ENCODE measurements at places on chromosomes 11 and 22. TPM values are rescaled to one million over a fixed set of nuclear protein-coding genes. Genes with fewer than 3 reads are reported as not detected.
A peak's percentile ranks its signal among the peaks of the same experiment; 100 is the strongest.

DCDC1 gene
- total RNA-seq, result not detected

MFRP gene
- total RNA-seq, result not detected

FAM227A gene
- total RNA-seq, result 1.5 TPM

- no peak for DNase-seq
Measured at GRCh38 chr11:12215181-12215593, 104.8 kb downstream of the MICAL2 start.

DNA sequence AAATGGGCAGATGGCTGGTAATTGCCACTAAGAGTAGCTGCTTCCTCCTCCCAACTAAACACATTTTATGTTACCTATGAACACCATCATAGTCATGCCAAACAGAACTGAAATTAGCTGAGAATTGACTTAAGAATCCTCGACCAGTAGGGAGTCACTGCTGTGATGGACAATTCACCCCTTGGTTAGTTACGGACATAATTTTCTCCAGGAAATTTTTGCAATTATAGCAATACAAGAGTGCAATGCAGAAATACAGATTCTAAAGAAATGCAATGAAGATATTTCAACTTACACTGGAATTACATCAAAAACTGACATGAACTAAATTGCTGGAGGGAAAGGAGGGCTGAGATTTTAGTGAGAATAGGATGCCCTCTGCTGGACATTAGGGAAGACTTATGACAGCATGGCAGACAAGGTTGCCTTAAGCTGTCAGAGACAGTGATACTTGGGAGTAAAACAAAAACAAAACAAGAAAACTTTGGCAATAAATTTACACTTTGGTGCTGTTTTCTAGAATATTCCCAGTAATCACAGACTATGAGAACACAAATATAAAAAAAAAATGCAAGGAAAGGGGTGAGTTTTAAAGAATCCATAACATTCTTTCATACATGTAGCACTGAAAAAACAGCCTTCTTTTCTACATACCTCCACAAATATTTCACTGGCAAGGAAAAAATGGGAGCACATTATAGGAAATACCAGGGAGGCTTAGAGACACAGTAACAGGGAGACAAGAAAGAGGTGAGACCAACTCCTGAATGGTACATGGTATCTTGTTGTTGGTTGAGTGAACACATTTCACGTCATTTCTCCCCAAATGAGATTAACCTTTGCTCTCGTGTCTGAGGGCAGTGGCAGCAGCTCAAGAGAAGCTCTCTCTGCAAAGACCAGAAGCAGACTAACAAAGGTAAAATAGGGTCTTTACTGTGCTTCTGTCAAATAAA lies 11.2 kb upstream of the PPP2R1B start:
- DNase-seq, result no peak

DNA sequence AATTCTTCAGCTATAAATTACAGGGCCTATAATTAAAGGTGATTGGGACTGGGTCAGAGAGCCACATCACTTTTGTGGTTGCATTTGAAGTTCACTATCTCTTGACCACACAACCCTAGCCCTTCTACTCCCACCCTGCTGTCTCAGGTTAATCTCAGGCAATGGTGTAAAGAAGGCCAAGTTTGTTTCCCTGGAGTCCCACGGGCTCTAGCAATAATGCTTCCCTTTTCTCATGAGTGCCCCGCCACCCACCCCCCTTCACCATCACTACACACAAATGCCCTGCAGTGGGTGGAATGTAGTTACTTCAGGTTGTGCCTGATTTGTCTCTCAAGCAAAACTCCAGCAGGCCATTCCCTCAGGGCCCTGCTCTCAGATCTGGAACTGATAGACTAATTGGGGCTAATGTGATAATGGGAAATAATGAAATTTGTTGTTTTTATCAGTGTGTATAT lies 1.8 kb upstream of the EHF start:
- DNase-seq, result no peak

DNA sequence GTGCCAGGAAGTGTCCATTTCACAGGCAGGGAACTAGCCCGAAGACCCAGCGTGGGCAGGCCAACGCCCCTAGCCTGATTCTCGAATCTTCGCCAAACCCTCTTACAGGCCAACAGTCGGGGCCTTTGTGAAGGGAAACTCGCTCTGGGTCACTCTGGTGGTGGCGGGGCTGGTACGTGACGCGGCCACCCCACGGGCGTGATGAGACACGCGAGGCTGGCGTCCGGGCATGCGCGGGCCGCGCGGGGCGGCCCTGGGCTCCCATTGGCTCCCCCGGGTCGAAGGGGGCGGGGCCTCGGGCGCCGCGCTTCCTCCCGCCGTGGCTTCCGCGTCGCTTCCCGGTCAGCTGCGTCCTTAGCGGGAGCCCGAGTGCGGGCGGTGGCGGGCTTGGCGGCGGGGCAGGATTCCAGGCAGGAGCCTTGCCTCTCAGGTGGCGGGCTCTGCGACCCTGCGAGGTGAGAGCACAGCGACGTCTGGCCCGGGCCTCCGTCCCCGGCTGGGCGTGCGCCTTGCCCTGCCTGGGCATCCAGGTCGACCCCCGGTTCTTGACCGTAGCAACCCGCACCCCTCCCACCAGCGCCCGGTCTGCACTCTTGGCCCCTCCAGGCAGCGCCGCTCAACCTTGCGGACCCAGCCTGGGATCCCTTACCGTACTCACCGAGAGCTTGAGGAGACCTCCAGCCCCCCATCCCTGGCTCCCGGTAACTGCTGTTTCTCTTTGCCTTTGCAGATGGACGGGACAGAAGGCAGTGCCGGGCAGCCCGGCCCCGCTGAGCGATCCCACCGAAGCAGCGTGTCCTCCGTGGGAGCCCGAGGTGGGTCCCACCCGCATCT lies at the start of gene FRMD8:
Gene FRMD8, plus strand, starts transcription at position 331 of the 834 bp plus-strand sequence. Its CDS starts 400 bp downstream, at position 731.
- peak; percentile 94 for DNase-seq

- DNase-seq, result no peak
Measured at GRCh38 chr11:109362059-109362458, 59.9 kb upstream of the C11orf87 start.

DNA sequence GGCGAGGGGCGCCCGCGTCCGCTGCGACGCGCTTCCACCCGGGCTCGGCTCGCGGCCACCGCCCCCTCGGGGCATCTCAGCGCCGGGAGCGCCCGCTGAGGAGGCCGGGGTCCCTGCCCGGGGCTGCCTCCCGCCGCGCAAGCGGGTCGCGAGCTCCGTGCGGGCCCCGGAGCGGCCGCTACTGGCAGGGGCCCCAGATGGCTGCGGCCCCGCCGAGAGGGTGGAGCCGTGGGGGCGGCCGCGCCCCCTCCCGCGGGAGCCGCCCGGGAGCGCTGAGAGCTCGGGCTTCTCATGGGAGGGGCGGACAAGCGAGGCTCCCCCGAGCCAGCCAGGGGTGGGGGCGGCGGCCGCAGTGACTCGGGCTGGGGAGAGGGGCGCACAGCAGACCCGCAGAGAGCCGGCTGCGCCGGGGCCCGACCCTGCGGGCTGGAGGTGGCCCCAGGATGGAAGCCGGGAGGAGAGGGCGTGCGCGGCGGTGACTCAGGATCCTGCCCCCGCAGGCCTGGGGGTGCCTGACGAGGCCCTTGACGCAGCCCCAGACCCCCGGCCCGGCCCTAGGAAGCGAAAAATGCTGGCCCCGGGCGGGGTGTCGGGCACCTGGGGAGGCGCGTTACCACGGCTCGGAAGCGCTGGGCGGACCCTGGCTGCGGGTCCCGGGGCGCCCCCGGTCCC lies 603 bp upstream of the ZFTA start:
- DNase-seq, result no peak

All from chondrocyte (in vitro differentiated cells).